ENCODE measurements at places on chromosomes 6 and 20. TPM values are rescaled to one million over a fixed set of nuclear protein-coding genes. Genes with fewer than 3 reads are reported as not detected.

DNA sequence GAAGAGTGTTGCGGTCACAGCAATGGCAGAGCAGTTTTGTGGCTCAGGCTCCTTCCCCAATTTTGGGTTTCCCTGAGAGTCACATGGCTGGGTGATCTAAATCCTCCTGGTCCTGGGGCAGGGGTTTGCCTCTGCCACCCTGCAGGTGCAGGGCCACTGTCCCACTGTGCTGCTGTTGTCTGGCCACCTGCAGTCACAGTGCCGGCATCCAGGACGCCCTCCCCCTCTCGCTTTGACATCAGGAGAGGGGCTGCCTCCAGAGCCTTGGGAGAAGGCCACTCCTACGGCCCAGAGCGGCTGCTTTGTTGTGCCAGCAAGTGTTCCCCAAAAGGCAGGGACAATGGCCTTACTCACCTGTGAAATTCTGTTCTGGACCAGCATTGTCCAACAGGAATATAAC, 449.0 kb downstream of the QKI start:
- no peak for DNase-seq

GRCh38 chr6:11146117-11146826, 34.7 kb upstream of the ERVFRD-1 start:
- no peak for DNase-seq

DNA sequence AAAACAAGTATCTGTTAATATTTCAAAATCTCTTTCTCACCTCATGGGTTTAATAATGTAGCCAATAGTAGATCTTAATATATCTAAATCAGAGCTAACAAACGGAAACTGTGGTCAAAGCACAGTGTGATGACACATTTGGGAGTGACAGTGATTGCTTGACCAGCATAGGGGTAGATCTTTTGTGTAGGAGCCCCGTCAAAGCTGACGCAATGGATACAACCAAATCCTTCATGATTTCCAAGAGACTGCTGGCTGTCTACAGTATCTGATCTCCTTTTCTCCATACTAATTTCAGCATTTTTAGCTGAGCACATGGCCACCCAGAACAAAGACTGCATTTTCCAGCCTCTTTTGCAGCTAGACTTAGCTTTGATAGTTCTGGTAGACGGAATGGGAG, 299.3 kb upstream of the ECI2 start:
- DNase-seq, result no peak

GRCh38 chr6:72363844-72364740, 257.8 kb upstream of the KCNQ5 start:
- no peak for DNase-seq

- peak; percentile 90 for DNase-seq
Measured at GRCh38 chr20:407953-408842, at the start of gene RBCK1. Gene RBCK1, plus strand, starts transcription at chr20:408299. Its CDS starts 459 bp downstream, at chr20:408758.

- DNase-seq, result no peak
Measured at GRCh38 chr6:72374857-72375256, 247.0 kb upstream of the KCNQ5 start.

DNA sequence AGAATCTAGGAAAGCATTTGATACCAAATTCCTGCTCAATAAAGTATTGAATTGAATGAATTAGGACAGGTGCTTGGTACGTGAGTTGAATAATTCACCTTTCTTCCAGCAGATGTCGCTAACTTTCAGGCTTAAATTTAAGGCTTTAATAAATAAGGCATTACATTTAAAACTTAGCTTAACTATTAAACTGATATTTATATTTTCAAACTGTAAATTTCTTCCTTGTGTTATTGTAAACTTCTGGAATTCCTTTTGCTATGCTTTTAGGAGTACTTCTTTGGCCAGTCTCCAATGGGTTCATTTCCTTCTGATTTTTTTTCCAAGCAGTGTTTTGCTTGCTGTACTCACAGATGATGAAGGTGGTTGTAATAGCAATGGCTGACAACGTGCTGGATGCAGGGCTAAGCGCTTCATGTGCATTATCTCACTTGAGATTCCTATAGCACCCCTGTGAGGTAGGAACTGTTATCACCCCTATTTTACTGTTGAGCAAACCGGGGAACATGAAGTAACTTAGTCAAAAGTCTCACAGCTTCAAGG, 71.3 kb upstream of the SLC2A12 start:
- no peak for DNase-seq

DNA sequence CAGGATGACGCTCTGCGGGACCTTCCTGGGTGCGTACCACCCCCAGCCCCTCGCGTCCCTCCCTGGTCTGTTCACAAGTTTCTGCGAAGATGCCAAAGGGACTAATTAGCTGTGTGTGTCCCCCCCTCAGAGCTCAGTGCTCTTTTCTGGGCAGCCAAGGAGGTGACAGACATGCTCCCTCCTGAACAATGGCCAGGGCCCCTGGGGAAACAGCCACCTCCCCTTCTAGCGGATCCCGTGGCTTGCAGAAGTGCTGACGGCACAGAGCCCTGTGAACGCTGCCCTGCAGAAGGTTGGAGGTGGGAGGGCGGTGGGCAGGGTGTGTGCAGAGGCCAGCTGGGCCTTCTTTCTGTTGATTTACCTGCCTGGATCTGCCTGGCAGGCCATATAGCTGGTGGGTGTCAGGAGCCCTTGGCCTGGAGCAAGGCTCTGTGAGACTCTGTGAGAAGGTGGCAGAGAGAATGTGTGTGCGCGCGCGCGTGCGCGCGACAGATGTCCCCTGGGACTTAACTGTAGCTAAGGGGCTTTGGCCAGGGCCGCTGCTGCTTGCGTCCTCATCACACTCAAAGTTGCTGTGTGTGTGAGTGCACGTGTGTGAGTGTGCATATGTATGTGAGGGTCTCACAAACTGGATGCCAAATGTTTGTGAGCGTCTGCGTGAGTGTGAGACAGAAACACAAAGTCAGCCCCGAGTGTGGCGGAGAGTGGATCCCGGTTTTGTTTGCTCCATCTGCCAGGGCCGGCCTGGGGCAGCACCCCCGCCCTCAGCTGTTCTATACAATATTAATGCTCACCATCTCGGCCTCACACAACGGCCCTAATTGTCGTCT, 3.5 kb upstream of the MYT1 start:
- DNase-seq, result peak; percentile 80

The BCL2L1 gene
- total RNA-seq, result 96.1 TPM

The RNF8 gene
- total RNA-seq, result 18.6 TPM

The ULBP1 gene
- 29.8 TPM for total RNA-seq

The PRRT1 gene
- 1.3 TPM for total RNA-seq

The DTD1 gene
- total RNA-seq, result 22.2 TPM

The CEP162 gene
- total RNA-seq, result 10.1 TPM

The TMEM244 gene
- not detected for total RNA-seq

The DEF6 gene
- 1.1 TPM for total RNA-seq

All from chondrocyte (in vitro differentiated cells).